Stimulated activated CD4-positive, alpha-beta T cell treated with anti-CD3 and anti-CD28 coated beads, Interleukin-12 subunit alpha, Interleukin-12 subunit beta, amount 100 ng/mL, for 24 hours (primary cell): ENCODE measurements at places on chromosomes 12 and 14.
A peak's percentile ranks its signal among the peaks of the same experiment; 100 is the strongest.

DNA sequence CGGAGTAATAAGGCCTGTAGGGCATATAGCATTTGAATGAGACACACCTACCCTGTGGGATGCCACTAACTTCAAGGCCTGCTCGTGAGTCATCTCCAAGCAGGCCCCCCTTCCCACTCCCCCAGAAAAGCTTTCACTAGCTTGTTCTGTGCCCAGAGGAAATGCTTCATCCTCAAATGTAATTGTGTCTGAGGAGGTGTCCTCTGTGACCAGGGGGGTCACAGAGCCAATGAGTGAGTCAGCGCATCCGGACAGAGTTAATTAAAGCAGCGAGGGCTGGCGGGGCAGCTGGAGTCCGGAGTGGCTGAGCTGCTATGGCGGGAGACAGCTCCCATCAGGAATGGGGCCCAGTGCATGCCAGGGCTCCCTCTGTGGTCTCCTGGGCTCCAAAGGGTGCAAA lies 27.0 kb upstream of the ESRRB start:
- no peak for DNase-seq

DNA sequence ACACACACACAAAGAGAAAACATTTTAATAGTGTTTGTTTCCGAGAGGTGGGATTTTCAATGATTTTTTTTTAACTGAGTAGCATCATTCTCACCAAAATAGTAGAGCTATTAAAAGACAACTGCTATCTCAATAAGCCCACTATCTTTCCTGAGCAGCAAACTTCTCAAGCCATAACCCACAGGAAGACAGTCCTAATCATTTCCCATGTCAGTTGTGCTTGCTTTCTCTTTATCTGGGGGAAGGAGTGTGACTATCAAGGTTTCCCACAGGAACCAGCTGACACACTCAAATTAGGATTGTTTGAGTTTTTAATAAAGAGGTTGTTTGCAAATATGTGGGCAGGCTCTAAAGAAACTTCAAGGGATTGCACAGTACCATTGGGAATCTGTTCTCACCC lies 4.9 kb upstream of the MAX start:
- no peak for DNase-seq

GRCh38 chr12:57688931-57689330 lies 5.0 kb upstream of the OS9 start:
- no peak for DNase-seq

- DNase-seq = no peak
These were observed 22.9 kb downstream of the KRT18 start for GRCh38 chr12:52971679-52972329.

DNA sequence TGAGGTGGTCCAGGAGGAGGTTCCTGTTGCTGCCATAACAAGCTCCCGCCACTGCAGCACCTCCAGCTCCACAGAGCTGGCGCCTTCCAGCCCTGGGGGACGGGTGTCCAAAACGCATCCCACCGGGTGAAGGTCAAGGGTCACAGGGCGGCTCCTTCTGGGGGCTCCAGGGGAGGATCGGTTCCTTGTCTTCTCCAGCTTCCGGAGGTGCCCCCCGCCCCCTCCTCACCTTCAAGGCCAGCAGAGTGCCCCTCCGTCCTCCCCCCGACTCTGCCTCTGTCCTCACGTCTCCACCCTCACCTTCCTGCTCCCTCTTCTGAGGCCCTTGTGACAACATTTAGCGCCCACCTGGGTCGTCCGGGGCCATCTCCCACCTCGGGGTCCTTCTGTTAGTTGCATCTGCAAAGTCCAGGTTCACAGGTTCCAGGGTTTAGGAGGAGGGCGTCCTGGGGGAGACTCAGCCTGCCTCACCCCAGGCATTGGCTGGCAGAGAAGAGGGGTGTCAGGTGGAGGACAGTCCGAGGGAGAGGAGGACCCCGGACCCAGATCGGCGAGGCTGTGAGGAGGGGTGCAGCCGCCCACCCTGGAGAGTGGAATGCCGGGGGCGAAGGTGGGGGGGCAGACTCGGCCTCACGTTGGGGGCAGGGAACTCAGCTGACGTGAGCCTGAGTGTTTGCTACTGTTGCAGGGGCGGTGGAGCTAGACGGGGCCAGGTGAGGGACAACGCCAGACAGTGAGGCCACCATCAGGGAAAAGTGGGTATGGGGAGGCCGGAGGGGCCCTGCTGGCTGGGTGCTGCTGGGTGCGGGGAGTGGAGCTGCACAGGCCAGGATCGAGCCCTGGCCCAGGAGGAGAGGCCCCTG lies 205.5 kb upstream of the C14orf180 start:
- no peak for DNase-seq

GRCh38 chr14:104985675-104986486 lies at the start of gene CLBA1:
Gene CLBA1, plus strand, starts transcription at chr14:104985788. Its CDS starts 644 bp downstream, at chr14:104986432.
- peak; percentile 72 for DNase-seq

DNA sequence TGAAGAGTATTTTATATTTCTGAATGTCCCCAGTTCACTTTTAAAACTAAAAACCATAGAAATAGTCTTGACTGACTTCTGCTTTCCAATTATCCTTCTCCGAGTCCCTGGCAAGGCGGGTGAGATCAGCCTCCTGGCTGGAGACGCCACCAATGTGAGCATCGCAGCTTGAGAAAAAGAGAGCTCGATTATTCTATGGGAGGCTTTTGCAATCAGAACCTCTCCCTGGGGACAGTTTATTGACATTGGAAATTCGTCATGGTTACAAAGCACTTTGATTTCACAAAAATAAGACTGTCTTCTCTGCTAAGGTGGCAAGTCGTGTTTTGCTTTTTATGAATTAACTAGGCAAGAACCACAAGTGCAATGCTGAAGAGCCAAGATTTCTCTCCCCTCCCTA lies 23.6 kb upstream of the GPHB5 start:
- DNase-seq = no peak

DNA sequence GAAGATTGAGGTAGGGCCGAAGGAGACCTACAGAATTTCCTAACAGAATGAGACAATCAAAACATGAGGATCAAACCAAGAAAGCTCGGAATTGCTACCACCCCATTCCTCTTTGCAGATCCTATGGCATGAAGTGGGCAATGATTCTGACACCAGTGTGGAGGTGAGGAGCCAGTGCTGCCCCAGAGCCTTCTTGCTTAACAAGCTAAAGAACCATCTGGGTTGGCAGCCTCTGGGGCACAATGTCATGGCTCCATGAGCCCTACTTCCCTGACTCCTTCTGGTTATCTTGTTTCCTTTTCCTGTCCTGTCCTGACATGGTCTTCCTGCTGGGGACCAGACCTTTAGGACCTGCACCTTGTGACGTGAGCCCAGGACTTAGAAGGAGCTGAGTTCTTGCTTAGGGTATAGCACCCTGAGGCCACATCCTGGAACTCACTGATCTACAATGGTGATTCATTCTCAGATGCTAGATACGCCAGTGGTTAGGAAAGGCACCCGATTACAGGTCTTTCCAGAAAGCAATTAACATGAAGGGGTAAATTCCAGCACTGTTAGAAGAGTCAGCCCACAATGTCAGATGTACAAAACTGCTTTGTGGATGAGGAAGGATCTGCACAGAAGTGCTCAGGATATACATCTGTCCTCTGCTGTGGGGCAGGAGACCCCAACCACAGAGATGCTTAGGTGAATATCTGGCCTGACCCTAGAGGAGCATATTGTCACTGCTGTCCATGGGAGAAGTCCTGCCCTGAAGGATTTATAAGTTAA lies 324.2 kb downstream of the ZFP36L1 start:
- peak; percentile 4 for DNase-seq

DNA sequence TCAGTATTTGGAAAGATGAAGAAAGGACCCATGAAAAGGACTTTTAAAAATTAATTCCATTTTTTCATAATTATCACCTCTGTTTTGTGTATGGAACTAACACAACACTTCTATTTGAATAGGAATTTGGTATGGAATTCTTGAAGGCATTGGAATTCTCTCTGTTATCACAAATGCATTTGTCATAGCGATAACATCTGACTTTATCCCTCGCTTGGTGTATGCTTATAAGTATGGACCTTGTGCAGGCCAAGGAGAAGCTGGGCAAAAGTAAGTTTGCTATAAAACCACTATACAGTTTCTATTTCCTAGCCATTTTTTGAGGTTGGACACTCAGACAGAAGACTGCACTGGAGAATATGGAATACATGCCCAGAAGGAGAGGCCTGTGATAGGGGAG lies 98.6 kb downstream of the SLC5A8 start:
- no peak for DNase-seq

DNA sequence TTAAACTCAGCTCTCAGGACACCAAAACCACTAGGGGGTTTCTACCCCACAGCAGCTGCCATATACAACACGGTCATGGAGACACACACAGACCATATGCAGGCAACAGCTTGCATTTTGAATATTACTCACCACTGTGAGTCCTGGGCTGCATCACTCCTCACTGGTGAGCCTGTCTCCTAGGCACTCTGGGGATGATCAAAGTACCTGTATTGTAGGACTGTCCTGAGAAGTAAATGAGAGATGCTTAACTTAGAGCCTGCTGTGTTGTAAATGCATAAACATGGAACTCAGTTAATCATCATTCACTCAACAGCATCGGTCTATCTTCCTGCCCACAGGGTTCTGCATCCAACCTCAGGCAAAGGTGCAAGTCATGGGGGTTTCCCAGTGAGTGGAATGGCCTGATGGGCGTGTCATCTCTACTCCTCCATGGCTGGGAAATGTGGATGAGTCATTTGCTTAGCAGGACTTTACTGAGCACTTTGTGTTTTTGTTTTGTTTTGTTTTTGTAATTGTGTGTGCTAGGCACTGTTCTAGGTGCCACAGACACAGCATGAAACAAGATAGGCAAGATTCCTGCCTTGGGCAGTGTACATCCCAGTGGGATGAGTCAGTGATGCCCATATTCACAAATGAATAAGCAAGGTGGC lies 1141.2 kb upstream of the TMEM132C start:
- no peak for DNase-seq

DNA sequence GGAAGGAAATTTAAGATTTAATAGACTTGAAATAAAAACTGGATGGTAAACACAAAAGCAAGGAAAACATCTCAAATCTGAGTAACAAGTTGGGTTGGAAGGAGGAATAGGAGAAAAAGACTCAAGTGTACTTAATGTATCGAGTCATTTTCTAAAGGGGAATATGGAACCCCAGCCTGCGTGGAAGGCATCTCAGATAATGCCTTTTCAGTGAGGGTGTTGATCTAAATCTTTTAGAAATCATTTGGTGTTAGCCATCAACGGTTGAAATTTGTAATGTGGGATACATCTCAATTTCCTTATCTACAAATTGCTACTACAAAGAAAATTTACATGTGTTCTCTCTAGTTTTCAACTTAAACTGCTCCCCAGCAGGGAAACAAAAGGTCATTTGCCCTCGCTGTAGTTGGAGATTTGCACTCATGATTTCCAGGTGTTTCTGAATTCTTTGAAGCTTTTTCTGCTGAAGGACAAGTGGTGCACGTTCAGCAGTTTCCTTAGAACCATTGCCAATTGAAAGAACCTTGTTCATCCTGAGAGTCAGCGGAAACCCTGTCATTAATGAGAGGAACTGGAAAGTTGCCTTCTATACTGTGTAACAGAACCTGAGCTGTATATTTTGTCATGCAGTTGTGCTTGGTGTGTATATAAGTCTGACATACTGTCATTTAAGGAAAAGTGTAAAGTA lies 2.2 kb downstream of the PCBP2 start:
- no peak for DNase-seq

GRCh38 chr14:32142341-32142740 lies 59.5 kb upstream of the RNU6-7 start:
- no peak for DNase-seq

- DNase-seq = no peak
These were observed 124.2 kb upstream of the ATF1 start for GRCh38 chr12:50639721-50640120.

GRCh38 chr14:58815794-58816193 lies 178.0 kb downstream of the DACT1 start:
- DNase-seq = no peak

- no peak for DNase-seq
These were observed 58.4 kb downstream of the IGF1 start for GRCh38 chr12:102421802-102422583.

DNA sequence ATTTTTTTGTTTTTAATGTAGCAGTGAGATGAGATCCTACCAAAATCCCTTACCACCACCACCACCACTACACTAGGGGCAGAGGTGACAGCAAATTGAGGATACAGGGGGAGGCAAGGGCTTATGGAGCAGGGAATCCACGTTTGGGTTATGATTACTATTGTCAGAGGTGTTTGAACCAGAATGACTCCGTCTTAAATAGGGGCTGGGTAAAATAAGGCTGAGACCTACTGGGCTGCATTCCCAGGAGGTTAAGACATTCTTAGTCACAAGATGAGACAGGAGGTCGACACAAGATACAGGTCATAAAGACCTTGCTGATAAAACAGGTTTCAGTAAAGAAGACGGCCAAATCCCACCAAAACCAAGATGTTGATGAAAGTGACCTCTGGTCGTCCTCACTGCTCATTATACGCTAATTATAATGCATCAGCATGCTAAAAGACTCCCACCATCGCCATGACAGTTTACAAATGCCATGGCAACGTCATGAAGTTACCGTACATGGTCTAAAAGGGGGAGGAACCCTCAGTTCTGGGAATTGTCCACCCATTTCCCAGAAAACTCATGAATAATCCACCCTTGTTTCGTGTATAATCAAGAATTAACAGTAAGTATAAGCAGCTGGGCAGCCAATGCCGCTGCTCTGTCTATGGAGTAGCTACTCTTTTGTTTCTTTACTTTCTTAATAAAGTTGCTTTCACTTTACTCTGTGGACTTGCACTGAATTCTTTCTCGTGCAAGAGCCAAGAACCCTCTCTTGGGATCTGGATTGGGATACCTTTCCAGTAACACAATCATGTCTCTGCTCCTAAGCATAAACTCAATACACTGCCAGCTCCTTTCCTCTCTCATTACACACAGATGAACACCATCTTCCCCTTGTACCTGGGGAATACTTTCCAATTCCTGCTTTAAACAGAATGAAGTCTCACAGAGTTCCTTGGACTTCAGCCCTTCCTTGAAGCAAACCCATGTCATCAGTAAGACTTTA lies 16.7 kb upstream of the CRY1 start:
- no peak for DNase-seq

DNA sequence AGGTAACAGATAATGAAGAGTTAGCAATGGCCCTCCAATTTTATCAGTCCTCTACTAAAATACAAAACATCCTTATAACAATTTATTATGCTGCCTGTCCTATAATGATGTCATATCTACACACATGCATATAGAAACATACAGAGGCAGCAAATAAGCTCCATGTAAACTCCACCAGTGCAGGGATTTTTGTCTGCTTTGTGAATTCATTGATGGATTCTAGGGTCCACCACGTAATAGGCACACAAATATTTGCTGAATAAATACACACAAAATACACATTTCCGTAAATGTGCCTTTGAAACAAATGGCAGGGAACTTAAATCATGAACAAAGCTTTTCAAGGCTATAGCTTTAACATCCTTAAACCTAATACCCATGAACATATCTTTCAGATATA lies 34.7 kb downstream of the PPP1R12A start:
- DNase-seq = no peak
